IMR-90 (cell line): ENCODE measurements at places on chromosomes 5 and 9. TPM values are rescaled to one million over a fixed set of nuclear protein-coding genes. Genes with fewer than 3 reads are reported as not detected.
A peak's percentile ranks its signal among the peaks of the same experiment; 100 is the strongest.

Gene FOXD4
- 0.03 and 0.09 TPM in 2 replicates for polyA plus RNA-seq

Gene SV2C
- polyA plus RNA-seq, result not detected in 2 replicates

DNA sequence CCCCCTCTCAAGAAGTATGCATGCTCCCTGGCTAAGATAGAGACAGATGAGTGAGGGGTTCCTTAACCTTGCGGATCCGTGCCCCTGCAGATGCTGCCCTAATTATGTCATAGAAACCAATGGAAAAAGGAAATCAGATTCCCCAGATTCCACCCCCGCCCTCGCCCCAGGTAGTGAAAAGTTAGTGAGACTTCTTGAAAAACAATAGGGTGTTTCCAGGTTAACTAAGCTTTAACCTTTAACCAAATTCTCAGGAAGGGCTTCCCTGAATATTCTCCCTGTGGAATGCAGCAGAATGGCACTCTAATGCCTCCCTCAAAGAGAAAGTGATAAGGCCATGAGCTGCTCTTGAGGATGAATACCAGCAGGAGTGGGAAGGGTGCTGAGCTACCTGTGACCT is 116.0 kb upstream of the RANBP3L start:
- H3K27me3 ChIP-seq, result peaks cover 13% of the 10 kb centered on the region
- H3K4me1 ChIP-seq, result no peaks in the 10 kb centered on the region
- no peak for DNase-seq
- no peak overlapping the region for H3K4me3 ChIP-seq

GRCh38 chr9:124617477-124618141 is 110.4 kb upstream of the NR5A1 start:
- H3K27ac ChIP-seq, result no peak overlapping the region
- H3K4me3 ChIP-seq, result no peak overlapping the region
- H3K36me3 ChIP-seq, result no peaks in the 10 kb centered on the region
- peaks cover 2% of the 10 kb centered on the region for H3K4me1 ChIP-seq
- peak; percentile 79 for DNase-seq
